Sigmoid colon (tissue), 7 donors: ENCODE measurements at places on chromosomes 13 and 19. TPM values are rescaled to one million over a fixed set of nuclear protein-coding genes. Genes with fewer than 3 reads are reported as not detected.

- H3K36me3 ChIP-seq = no peaks in the 10 kb centered on the region
- H3K4me3 ChIP-seq = no peak overlapping the region
- H3K27ac ChIP-seq = no peak overlapping the region
These were observed 112.3 kb downstream of the AKAP11 start for GRCh38 chr13:42384265-42384664.

BCL2L12 gene
- total RNA-seq = 4.6 TPM

DNA sequence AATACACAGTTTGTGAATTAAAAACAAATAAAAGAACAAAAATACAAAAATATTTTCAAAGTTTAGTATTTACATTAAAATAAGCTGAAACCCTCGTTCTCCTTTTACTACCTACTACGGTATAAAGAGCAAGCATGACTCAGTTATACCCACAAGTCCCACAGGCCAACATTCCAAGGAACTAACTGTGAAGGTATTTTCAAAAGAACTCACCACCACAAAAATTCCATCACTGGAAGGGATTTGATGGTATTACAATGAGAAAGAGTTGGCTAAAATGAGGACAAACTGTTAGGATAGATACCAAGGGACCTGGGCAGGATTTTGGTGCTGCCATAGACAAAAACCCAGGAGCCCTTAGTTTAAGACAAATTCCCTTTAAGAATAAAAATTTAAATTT is 122.7 kb downstream of the TBC1D4 start:
- H3K36me3 ChIP-seq = no peaks in the 10 kb centered on the region
- no peak for DNase-seq
- no peaks in the 10 kb centered on the region for H3K27me3 ChIP-seq
- H3K4me1 ChIP-seq = no peaks in the 10 kb centered on the region
- no peak overlapping the region for H3K4me3 ChIP-seq
- no peak overlapping the region for H3K27ac ChIP-seq

GRCh38 chr13:26589754-26590153 is 32.3 kb downstream of the WASF3 start:
- H3K4me3 ChIP-seq = no peak overlapping the region
- DNase-seq = no peak
- H3K36me3 ChIP-seq = no peaks in the 10 kb centered on the region
- H3K4me1 ChIP-seq = peaks cover 7% of the 10 kb centered on the region
- no peak overlapping the region for H3K27ac ChIP-seq

LILRA1 gene
- 2.3 TPM for total RNA-seq

- H3K27ac ChIP-seq = no peak overlapping the region
These were observed 8.8 kb downstream of the OBI1 start for GRCh38 chr13:78649997-78650716.

DNA sequence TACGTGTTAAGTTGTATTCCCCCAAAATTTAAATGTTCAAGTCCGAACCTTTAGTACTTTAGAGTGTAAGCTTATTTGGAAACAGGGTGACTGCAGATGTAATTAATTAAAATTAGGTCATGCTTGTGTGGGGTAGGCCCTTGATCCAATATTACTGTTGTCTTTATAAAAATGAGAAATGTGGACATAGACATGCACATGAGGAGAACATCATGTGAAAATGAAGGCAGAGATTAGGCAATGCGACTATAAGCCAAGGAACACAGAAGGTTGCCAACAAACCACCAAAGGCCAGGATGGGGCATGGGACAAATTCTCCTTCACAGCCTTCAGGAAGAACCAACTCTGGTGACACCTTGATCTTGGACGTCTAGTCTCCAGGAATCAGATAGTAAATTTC is 1698.4 kb upstream of the SLC10A2 start:
- no peak overlapping the region for H3K4me3 ChIP-seq
- no peak for DNase-seq

- H3K4me1 ChIP-seq = no peaks in the 10 kb centered on the region
- DNase-seq = no peak
- H3K4me3 ChIP-seq = no peak within 1 kb of the TSS
- H3K36me3 ChIP-seq = peaks cover 30% of the 10 kb centered on the region
- H3K27ac ChIP-seq = no peak within 1 kb of the TSS
These were observed at the start of gene KCNJ14 for GRCh38 chr19:48455171-48455907. Gene KCNJ14, plus strand, starts transcription at chr19:48455574. Its CDS starts 6,151 bp downstream, at chr19:48461725.

GRCh38 chr13:52615812-52616211 is 26.4 kb upstream of the HNRNPA1L2 start:
- no peaks in the 10 kb centered on the region for H3K27me3 ChIP-seq
- no peak overlapping the region for H3K27ac ChIP-seq

GRCh38 chr13:102405499-102406100 is 3.8 kb upstream of the FGF14 start:
- no peak for DNase-seq
- no peak overlapping the region for H3K27ac ChIP-seq
- H3K27me3 ChIP-seq = no peaks in the 10 kb centered on the region
- no peak overlapping the region for H3K4me3 ChIP-seq

- H3K27me3 ChIP-seq = peaks cover 31% of the 10 kb centered on the region
- DNase-seq = peak; percentile 98
- no peaks in the 10 kb centered on the region for H3K36me3 ChIP-seq
- peak overlapping the region; percentile 84 for H3K27ac ChIP-seq
These were observed 3.2 kb downstream of the EPOR start for GRCh38 chr19:11380653-11381537.

DNA sequence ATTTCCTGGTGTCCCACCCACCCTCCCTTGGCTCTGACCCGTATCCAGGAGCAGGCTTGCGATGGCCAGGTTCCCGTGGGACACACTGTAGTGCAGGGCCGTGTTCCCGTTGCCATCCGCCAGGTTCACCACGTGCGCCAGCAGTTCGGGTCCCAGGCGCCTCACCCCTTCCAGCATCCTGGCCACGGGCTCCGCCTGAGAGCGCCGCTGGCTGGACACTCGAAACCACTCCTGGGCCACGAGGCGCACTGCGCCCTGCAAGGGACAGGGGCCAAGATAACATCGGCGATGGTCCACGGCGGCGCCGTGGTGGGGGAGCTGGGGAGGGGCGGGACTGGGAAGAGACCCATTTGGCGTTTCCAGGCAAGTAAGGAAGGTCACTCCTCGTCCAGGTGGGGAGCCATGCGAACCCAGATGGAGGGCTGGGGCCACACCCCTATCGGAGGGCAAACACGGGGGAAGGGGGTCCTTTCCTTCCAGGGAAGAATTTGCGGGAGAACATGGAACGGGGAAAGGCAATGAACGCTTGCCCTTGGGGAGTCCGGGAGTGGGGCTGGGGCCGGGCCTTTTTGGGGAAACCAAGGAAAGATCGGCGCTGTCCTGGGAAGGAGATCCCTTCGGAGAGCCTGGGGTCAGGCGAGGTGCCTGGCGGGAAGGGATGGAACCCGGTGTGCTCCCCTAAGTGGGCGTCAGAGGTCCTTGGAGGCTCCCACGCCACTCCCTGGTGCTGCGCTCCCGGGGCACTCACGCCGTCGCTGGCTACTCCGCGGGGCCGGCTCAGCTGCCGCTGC is 9.9 kb downstream of the KANK3 start:
- peaks cover 28% of the 10 kb centered on the region for H3K27me3 ChIP-seq
- H3K36me3 ChIP-seq = no peaks in the 10 kb centered on the region
- no peak overlapping the region for H3K4me3 ChIP-seq

CLEC11A gene
- 10.3 TPM for total RNA-seq

- H3K27ac ChIP-seq = no peak overlapping the region
- H3K36me3 ChIP-seq = no peaks in the 10 kb centered on the region
- no peaks in the 10 kb centered on the region for H3K27me3 ChIP-seq
- no peak for DNase-seq
- no peaks in the 10 kb centered on the region for H3K4me1 ChIP-seq
- no peak overlapping the region for H3K4me3 ChIP-seq
These were observed 326.0 kb upstream of the SPRY2 start for GRCh38 chr13:80666782-80667552.

RELB gene
- 16.7 TPM for total RNA-seq

GRCh38 chr13:41601718-41602445 is 144.5 kb downstream of the RGCC start:
- no peak overlapping the region for H3K4me3 ChIP-seq
- no peaks in the 10 kb centered on the region for H3K4me1 ChIP-seq
- H3K27ac ChIP-seq = no peak overlapping the region

CNMD gene
- not detected for total RNA-seq

- no peaks in the 10 kb centered on the region for H3K27me3 ChIP-seq
- H3K4me1 ChIP-seq = no peaks in the 10 kb centered on the region
- H3K36me3 ChIP-seq = no peaks in the 10 kb centered on the region
These were observed 177.3 kb downstream of the TSHZ3 start for GRCh38 chr19:31171936-31172335.
